ENCODE measurements at places on chromosomes 2 and 18.

- no peak for DNase-seq
Measured at GRCh38 chr2:58514252-58514651, 273.1 kb upstream of the FANCL start.

DNA sequence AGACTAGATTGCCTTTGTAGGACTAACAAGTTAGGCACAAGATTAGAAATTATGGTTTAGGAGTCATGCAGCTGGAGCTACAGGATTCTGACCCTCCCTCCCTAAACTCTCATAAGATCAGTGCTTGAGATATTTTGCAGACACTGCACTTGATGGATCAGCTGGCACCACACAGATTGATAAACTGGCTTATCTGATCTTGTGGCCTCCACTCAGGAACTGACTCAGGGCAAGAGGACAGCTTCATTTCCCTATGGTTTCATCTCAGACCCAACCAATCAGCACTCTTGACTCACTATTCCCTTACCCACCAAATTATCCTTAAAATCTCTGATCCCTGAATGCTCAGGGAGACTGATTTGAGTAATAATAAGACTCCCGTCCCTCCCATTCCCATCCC is 152.3 kb downstream of the DIS3L2 start:
- DNase-seq: no peak

GRCh38 chr2:225310745-225311144 is 88.8 kb upstream of the NYAP2 start:
- no peak for DNase-seq

DNA sequence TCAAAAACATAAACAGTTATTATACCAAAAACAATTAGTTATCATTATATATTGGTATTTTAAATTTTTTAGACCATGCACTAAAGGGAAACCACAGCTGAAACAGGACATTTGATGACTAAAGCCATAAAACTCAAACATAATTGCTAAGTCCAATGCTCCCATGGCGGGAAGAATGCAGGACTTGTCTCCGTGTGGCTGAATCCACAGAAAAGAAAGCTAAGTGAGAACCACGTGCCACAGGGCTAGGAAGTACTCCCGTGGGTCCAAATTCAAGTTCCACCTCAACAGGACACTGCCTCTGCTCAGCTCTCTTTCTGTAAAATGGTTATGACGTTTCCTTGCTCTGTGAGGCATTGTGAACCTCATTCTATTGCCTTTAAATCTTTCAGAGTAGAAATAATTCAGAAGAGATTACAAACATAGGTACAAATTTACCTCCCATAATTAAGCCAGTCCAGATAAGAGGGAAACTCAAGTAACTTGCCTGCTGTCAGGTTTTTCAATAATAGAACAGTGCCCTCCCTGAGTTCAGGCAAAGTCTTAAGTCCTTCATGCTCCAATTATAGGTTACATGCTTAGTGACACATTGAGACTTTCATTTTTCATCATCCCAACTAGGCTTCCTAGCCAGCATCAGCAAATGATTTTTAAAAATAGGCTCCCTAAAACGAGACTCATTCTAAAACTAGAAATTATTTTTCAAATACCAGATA is 36.7 kb downstream of the FTCDNL1 start:
- DNase-seq: no peak

GRCh38 chr2:172079838-172080640 is 5.3 kb upstream of the DLX1 start:
- DNase-seq: no peak

GRCh38 chr2:32009516-32010256 is 1.1 kb downstream of the MEMO1 start:
- peak; percentile 52 for DNase-seq

All from nephron progenitor cell (in vitro differentiated cells).